ENCODE measurements at places on chromosomes 7 and 10.

GRCh38 chr7:107579885-107580715 is at the start of gene BCAP29:
BCAP29 (plus strand) TSS chr7:107580246; CDS start chr7:107580773, 527 bp downstream.
- DNase-seq: peak; percentile 89

DNA sequence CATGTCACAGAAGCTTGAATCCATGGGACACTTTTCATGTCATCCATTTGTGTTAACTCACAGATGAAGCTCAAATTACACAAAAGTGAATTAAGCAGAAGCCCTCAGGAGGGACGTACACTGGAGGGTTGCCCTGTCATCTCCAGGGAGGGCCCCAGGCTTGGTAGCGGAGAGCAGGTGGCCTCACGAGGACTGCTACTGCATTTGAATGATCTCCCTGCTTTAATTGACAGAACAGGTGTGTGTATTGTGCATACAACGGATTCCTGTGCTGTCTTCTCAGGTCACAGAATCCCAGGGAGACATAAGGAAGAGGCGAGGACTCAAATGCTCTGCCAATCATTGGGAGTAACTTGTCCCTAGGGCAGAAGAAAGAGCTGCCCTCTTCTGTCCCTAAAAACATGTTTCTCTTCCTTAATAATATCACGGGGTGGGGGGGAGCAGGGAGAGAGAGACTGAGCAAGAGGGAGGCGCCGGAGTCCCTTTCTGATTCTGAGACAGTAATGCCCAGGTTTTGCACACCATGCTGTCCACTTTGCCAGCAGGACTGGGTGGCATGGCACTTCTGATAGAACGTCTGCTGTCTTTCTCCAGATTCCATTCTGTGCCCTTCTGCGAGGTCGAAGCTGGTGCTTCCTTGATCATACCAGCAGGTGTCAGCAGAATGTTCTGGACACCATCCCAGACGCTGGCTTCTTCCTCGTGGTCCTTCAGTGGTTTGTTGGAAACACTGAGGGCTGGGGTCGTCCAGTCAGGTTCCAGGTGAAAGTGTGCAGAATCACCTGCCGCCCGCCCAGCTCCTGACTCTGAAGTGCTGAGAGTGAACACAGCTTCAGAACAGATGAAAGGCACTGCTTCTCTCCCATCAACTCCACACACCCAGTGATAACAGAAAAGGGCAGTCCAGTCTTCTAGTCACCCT is 26.2 kb upstream of the RASGEF1A start:
- DNase-seq: peak; percentile 67

- DNase-seq: no peak
These were observed 26.0 kb upstream of the MXI1 start for GRCh38 chr10:110181451-110181850.

GRCh38 chr7:27189997-27190748 is 5.1 kb upstream of the HOXA11 start:
- no peak for DNase-seq

DNA sequence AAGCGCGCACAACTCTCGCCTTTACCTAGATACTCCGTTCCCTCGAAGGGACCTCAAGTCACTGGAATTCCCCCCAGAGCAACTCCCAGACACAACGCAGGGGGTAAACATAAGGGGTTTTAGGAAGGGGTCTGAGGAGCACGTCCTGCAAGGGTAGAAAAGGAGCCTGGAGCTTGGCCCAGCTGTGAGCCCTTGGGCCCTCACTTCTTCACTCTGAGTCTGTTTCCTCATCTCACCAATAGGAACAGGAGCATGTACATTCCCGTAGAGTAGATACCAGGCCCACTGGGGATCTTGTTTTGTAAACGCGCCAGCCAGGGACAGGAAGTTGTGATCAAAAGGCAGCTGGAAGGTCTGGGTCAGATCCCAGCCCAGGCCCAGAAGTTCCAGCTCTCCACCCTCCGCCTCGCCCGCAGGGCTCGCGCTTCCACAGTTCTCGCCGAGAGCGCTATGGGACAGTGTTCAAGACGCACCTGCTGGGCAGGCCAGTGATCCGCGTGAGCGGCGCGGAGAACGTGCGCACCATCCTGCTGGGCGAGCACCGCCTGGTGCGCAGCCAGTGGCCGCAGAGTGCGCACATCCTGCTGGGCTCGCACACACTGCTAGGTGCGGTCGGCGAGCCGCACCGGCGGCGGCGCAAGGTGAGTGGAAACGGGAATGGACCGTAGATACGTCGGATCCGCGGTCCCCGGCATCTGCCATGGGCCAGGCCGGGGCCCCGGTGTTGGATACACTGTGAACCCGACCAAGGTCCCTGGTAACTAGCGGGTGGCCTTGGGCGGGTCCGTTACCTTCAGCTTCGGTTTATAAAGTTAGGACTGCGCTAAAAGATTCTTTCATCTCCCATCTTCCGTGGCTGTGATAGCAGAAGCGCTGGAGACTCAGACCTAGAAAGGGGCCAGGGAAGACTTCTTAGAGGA is 1.3 kb downstream of the CYP26C1 start:
- DNase-seq: no peak

DNA sequence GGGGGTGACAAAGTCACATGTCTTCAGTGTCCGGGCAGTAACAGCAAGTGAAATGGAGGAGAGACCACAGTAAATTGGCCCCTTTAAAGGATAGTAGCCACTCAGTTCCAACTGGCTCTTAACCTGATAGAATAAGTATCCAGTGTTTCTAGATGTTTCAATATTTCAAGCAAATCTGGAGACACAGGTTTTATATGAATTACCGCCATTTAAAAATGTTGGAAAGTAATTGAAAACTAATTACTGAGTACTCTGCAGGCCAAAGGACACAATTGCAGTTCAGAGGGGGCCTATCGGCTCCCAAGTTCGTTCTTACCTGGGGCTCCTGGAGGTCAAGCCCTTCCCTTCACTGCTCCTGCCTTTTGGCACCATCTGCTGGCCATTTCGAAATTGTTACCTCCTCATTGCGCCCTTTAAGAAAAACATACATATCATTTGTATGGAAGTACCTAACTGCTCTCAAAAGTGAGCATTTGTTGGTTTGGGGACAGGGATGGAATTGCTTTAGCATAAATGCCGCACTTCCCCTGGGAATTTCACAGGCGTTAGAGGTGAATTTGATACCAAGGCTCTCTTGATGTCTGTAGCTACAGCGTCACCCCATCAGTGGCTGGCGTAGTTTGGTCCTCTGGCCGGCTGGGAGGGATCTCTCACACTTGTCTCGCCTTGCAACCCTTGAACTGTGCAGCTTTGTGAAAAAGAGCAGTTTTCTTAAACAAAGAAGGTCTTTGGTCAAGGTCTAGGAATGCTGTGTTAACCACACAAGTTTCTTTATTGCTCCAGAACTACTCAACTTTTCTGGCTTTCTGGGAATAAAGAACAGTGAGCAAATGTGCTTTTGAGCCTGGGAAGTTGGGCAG is 220.0 kb downstream of the ARHGAP21 start:
- peak; percentile 55 for DNase-seq

- DNase-seq: peak; percentile 85
These were observed 103.0 kb downstream of the CTBP2 start for GRCh38 chr10:125057158-125058001.

GRCh38 chr10:6123532-6123931 is 34.7 kb downstream of the RBM17 start:
- DNase-seq: no peak

DNA sequence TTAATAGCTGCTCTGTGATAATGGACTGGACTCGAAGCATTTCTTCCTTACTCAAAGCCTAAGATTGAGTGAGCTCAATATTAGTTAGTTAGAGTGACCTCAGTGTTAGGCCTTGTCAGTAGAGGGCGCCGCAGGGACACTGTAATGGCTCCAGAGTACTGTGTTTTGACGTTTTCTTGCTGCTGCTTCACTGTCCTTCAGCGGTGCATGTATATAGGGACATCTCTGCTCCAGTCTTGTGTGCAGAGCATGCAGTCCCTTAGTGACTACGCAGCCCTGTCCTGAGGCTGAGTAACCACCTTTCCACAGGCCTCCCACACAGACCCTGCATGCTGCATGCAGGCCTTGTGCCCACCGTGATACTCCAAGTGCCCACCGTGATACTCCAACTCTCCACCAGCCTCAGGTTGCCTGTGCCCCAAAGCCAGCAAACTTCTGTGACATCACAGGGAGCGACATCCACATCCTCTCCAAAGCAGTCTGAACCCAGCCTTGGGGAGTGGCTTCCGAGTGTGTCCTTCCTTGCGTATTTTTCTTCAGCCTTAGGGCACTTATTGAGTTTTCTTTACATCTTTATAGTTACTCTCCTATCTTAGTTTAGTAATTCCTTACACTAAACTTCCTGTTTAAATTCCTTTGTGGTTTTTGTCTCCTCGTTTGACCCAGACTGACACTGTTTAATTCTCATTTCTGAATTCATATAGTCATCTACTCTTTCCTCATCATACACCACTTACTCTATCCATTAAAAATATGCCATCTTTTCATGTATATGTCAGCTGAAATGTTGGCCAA is 118.2 kb downstream of the JAZF1 start:
- peak; percentile 75 for DNase-seq

DNA sequence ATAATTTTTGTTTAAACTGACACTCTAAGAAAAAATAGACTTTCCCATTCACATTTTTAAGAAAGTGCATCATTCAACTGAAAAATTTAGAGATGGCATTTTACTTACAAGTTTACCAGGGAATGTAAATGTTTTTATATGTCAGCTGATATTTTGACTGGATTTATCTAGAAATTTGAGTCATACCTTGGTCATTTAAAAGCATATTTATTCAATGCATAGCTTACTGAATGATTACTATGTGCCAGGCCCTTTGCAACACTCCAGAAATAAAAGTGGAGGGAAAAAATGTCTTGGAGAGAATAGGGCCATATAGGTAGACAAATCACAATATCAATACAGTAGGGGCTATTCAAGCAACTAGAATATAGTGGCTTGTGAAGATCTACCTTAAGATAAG is 98.4 kb upstream of the FAM3C start:
- no peak for DNase-seq

- DNase-seq: no peak
These were observed 60.8 kb downstream of the ATXN7L1 start for GRCh38 chr7:105815576-105815975.

GRCh38 chr7:13702251-13702650 is 287.2 kb downstream of the ETV1 start:
- no peak for DNase-seq

DNA sequence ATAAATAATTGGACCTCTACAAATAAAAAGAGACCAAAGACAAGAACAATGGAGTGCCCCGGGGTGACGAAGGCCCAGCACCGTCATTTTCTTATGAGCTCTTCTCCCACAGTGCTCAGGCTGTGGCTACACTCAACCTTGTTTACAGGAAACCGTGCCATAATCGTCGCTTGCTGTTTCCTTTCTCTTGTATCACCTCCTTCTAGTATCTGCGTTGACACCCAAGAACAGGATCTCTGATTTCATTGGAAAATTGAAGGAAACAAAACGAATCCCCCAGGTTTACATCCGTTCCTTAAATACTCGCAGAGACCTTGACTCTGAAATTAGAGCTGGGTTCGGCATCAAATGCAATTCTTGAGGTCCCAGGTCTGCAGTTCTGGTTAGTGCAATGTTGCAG is 1.7 kb upstream of the IGFBP3 start:
- DNase-seq: peak; percentile 40

GRCh38 chr10:25304606-25305005 is 129.8 kb downstream of the GPR158 start:
- DNase-seq: peak; percentile 2

- DNase-seq: no peak
These were observed 23.0 kb upstream of the TRIL start for GRCh38 chr7:28981161-28981465.

DNA sequence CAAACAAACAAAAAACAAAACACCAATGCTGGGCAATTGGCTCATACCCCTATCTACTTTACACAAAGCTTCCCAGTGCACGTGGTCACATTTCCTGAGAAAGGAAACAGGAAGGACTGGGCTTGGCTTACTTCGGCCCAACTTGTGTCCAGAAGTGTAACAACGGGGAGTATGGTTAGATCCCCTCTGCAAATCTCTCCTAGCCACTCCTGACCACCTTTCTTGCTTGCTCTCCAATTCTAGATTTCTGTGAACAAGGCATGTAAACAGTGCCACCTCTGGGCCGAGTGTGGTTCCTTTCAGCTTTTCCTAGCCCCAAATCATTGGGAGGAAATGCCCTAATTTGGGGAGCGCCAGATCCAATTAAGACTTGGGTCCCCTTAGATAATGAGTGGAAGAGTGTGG is 21.0 kb upstream of the FRAT2 start:
- no peak for DNase-seq

DNA sequence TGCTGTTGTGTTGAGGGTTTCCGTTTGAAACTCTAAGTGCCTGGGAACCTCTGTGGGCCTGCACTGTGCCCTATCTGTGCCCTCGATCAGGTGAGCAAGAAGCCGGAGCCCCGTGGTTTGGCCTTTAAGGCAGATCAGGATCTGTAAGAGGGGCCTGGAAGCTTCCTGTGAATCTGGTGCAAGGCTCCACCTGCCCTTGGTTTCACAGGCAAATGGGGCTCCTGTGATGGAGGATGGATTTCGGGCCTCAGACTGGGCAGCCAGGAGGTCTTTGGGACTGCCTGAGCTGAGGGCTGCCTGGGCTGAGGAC is 21.6 kb downstream of the SCART1 start:
- DNase-seq: no peak

- no peak for DNase-seq
These were observed 45.7 kb upstream of the NXPH1 start for GRCh38 chr7:8387551-8388256.

GRCh38 chr7:110119883-110120581 is 970.9 kb upstream of the LRRN3 start:
- DNase-seq: no peak

DNA sequence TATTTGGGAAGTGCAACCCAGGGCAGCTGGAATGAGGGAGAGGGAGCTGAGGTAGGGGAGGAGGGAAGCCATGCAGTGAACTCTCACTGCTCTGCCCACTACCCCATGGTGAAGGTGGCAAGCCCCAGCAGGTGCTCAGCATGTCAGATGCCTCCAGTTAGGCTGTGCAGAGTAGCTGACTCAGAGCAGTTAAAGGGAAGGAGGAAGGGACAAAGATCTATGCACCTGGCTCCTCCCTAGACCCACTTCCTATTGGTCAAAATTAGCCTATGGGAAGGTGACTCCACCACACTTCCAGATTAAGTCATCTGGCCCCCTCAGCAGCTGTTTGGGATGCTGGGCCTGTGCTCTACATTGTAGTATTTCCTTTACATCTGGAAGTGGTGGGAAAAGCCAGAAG is 125.7 kb upstream of the MTPN start:
- DNase-seq: peak; percentile 6

- DNase-seq: no peak
These were observed 7.0 kb upstream of the CAMK2G start for GRCh38 chr10:73881221-73881919.

GRCh38 chr10:49344840-49345239 is 45.9 kb downstream of the C10orf71 start:
- DNase-seq: no peak

- no peak for DNase-seq
These were observed 63.5 kb upstream of the VKORC1L1 start for GRCh38 chr7:65809259-65809981.

- no peak for DNase-seq
These were observed 38.2 kb downstream of the MKLN1 start for GRCh38 chr7:131365838-131366237.

GRCh38 chr10:81730891-81731290 is 144.1 kb upstream of the NRG3 start:
- DNase-seq: no peak

- peak; percentile 30 for DNase-seq
These were observed 1043.2 kb upstream of the C7orf33 start for GRCh38 chr7:147547252-147547897.

All from myocyte (in vitro differentiated cells).